Foreskin melanocyte (primary cell): ENCODE measurements at places on chromosomes 6 and 20.

DNA sequence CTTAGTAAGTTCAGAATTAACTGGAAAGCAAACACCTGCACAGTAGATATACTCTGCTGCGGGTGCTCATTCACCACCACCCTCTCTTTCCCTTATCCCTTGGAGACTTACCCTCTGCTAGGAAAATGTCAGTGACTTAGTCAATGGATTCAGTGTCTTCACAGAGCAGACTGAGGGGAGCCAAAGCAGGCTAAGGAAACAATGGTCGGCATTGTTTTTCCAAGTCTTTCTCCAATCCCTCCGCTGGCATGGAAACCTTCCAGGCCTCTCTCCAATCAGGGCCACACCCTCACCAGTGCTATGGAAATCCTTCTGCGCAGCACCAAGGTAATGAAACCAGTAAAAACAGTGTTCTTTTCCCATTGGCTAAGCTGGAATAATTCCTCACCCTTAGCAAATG, 531.2 kb downstream of the TFAP2B start:
- DNase-seq = peak; percentile 92

DNA sequence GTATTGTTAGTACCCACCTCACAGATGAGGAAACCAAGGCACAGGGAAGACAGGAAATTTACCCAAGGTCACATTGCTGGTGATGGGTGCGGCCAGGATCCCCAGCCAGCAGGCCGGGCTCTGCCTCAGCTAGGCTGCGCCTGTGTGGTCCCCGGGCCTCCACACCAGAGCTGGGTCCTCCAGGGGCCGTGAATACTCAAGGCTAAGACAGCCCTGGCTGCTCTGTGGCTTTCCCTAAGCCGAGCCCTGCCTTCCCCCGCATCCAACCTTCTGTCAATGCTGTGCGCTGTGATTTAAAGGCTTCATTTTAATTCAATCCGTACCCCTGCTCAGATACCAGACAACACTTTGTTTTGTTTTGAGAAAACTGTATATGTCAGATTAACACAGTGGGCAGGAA, 246.7 kb downstream of the TTLL2 start:
- DNase-seq = no peak

GRCh38 chr6:150310539-150310938, 58.3 kb upstream of the IYD start:
- DNase-seq = no peak

GRCh38 chr20:11168026-11168425, 494.2 kb upstream of the JAG1 start:
- no peak for DNase-seq

DNA sequence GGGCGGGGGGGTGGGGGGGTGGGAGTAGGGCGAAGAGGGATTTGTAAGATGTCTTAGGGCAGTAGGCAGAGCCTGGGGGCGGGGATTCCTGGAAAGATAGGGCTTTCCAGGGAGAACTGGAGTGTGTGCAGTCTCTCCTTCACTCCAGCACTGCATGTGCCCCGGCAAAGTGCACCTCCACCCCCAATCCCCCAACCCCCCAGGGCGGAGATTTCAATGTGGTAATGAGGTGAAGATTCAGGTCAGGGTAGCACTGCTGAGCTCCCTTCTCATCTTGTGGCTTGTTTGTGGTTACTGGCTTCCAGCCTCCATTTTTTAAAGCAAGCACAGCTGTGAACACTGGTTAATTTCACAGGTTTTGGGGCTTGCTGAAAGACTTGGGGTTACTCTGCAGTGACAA, 5.9 kb downstream of the TMEM239 start:
- no peak for DNase-seq
